ENCODE measurements at places on chromosomes 5 and 9.

DNA sequence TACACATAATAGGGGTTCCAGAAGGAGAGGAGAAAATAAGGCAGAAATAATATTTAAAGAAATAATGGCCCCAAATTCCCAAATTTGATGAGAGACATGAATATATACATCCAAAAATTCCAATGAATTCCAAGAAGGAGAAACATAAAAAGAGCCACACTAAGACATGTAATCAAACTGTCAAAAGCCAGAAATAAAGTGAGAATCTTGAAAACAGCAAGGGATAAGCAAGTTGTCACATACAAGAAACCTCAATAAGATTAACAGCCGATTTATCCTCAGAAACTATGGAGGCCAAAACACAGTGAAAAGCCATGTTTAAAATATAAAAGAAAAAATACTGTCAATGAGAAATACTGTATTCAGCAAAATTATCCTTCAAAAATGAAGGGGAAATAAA lies 14.5 kb downstream of the CATSPER3 start:
- DNase-seq: no peak

- no peak for DNase-seq
Observed at GRCh38 chr9:111943746-111944145, 47.1 kb downstream of the UGCG start.

GRCh38 chr9:89730715-89731114 lies 125.9 kb downstream of the GADD45G start:
- no peak for DNase-seq

- DNase-seq: no peak
Observed at GRCh38 chr9:95511952-95512708, 4.6 kb downstream of the PTCH1 start.

GRCh38 chr5:156913719-156914370 lies 49.2 kb downstream of the TIMD4 start:
- peak; percentile 2 for DNase-seq

GRCh38 chr5:143758015-143758414 lies 53.9 kb upstream of the HMHB1 start:
- DNase-seq: no peak

GRCh38 chr5:45081082-45081481 lies 272.3 kb downstream of the MRPS30 start:
- no peak for DNase-seq

GRCh38 chr5:62727861-62728260 lies 149.2 kb downstream of the LRRC70 start:
- no peak for DNase-seq

- no peak for DNase-seq
Observed at GRCh38 chr5:73506459-73506955, 8.3 kb downstream of the BTF3 start.

GRCh38 chr9:38208206-38208901 lies 139.3 kb upstream of the SHB start:
- no peak for DNase-seq

GRCh38 chr5:85000671-85001070 lies 616.0 kb upstream of the EDIL3 start:
- DNase-seq: no peak

DNA sequence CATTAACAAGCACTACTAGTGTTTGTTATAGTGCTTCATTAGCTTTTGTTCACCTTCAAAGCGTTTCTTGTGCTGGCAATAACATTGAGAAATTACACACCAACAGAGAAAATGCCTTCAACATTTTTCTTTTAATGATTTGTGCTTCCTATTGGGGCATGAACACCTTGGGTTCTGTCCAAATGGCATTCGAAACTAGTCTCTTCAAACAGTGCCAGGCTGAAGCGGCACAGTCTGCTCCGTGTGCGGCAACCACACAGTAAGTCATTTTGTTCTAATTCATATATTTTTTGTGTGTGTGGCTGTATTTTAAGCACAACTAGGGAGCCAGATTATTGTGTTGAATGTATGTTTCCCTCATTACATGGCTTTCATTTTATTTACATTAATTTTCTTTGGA lies 414.7 kb upstream of the SGCD start:
- no peak for DNase-seq

DNA sequence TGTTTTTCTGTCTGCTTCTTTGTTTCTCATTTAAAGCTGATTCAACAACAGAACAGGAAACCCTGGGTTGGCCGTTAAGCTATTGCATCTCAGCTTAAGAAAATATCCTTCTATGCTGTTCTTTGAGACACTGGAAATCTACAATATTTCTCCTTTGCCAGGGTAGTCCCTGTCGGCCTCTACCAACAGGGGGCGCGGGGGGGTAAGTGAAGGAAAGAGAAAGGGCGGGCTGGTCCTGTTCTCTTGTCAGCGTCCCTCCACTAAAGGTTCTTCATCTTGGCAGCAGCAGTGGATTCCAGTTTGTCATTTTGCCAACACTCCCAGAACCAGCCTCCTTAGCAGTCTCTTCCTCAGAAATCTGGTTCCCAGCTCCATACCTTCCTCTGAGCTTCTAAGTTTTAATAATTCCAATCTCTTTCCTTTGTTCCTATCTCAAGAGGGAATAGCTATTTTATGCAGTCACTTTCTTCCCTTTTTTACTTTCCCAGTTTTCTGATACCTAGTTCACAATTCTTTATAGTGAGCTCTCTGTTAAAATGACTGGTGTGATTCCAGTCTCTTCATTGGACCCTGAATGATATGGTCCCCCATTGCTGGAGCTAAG lies 222.3 kb downstream of the GLIS3 start:
- DNase-seq: peak; percentile 4

GRCh38 chr5:177454397-177455035 lies 7.9 kb downstream of the PRR7 start:
- DNase-seq: peak; percentile 90

DNA sequence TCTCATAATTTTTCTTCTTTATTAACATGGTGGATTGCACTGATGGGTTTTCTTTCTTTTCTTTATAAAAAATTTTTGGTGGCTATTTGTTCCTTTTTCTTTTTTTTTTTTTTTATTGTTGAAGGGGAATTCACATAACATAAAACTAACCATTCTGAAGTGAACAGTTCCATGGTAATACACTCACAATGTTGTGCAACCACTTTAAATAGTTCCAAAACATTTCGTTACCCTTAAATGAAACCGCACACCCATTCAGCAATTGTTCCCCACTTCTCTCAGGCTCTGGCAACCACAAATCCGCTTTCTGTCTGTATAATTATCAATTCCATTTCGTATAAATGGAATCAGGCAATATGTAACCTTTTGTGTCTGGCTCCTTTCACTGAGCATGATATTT lies 11.7 kb upstream of the SETX start:
- no peak for DNase-seq

- no peak for DNase-seq
Observed at GRCh38 chr9:97845130-97845529, 7.9 kb upstream of the FOXE1 start.

GRCh38 chr9:32866273-32866672 lies 82.9 kb downstream of the TMEM215 start:
- no peak for DNase-seq

- DNase-seq: no peak
Observed at GRCh38 chr9:106621313-106622163, 241.4 kb upstream of the ZNF462 start.

DNA sequence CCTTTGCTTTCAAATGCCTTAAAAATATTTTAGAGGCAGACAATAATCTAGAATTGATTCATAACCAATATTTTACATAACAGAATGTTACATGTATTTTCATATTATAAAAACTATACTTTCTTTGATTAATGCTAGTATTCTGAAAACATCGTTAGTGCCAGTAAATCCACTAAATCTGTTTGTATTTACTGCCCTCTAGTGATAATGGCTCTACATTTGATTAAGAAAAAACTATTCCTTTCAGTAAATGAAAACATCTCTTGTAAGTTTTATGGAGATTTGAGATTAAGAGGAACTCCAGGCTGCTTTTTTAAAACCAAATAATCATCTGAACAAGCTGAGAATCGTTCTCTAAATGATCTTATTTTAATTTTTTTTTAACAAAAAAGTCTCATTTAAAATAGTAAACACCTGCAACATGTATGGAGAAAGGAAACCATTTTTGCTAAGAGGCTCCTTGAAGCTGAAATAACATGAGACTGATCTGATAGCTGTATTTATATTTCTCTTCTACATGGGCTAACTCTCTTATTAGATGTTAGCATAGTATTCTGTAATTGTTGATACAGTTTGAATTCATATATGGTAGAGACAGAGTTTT lies 424.7 kb downstream of the RAB3C start:
- DNase-seq: no peak

DNA sequence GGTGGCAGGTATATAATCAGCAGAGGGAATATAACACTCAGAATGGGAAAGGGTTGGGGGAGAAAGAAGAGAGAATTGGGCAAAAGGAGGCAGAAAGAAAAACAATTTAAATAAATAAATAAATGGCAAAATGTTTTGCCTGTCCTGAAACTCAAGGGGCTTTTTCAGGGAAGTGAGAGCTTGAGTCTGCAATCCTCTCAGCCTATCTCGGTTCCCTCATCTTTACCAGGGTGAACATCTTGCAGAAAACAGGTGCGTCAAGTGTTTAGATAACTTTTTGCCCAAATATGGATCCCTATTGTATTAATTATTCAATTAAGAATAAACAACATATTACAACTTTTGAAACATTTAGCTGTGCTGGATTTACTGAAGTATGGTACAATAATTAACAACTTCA lies 343.0 kb upstream of the EDIL3 start:
- DNase-seq: no peak

GRCh38 chr5:56202483-56202882 lies 30.6 kb downstream of the ANKRD55 start:
- DNase-seq: no peak

DNA sequence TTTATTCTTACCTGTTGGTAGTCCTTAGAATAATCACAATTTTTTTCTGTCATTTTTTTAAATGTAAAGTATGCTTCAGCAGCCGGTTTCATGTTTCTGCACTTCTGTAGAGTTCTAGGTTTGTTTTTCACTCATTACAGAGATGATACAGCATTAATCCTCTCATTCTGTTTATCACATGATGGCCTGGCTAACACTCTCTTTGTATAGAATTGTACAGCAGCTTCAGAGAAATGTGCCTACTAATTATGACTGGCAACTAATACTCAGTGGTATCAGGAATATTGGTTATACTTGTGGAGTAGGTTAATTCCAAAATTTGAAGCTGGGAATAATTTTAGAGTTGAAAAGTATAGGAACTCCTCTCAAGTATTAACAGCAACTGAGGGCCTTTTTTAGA lies 192.9 kb upstream of the OTULINL start:
- DNase-seq: no peak

DNA sequence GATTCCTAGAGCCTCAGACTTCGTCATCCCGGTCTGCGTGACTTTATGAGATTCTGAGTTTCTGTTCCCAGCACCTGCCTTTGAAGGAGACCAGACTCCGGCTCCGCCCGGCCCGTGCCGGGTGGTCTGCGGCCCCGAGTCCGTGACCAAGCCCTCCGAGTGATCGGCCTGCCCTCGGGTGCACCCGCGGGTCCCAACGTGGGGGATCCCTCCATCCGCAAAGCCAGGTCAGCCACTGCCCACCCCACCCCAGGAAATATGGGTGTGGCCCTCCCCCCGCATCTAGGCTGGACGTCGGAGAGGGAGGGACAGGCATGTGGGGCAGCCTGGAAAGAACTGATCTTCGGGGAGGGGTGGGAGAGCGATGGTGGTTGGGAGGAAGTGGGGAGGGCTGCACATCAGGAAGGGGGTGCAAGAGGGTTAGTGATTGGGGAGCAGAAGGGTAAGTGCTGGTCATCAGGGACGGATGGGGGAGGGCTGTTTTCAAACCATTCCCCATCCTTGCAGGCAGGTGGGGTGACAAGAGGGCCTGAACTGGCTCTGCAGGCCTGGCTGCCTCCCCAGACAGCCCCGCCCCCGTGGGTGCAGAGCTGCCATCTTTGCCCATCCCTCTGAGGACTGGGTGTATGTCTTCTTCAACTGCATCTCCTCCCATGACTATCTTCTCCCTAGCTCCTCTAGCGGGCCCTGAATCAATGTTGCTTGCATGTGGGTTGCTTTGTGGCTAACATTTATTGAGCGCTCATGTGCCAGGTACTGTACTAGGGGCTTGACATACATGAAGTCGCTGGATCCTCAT lies 747 bp downstream of the LRSAM1 start:
- DNase-seq: no peak

DNA sequence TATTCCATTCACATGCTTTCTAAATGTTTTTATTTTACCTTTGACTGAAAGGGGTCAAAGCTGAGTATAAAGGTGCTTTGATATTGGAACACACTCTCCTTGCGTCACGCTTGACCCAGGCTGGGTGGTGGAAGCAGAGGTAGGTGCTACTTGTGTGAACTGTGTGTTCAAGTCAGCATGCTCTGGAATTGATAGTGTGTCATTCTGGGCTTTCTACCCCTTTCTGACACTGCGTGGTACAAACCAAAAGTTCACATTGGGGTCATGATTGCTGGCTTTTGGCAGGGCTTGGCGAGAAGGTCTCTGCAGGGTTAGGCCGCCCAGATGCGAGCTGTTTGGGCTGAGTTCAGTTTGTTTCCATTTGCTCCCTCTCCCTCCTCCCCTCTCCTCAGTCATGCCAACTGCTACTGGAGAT lies 131.8 kb downstream of the ADAMTSL1 start:
- no peak for DNase-seq

DNA sequence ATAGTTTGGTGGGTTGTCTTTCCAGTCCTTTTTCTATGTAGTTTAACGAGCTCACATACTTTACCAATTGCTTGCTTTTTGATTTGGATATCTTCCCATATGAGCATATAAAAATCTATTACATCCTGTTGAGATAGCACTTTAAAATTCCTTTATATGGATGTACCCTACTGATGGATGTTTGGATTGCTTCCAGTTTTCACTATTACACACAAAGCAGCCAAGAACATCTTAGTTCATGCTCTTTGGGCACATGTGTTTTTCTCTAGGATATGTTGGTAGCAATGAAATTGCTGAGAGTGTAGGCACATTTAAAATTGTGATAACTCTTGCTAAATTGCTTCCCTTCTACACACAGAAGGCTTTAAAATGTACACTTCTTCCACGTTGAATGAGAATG lies 56.1 kb upstream of the NTRK2 start:
- no peak for DNase-seq

DNA sequence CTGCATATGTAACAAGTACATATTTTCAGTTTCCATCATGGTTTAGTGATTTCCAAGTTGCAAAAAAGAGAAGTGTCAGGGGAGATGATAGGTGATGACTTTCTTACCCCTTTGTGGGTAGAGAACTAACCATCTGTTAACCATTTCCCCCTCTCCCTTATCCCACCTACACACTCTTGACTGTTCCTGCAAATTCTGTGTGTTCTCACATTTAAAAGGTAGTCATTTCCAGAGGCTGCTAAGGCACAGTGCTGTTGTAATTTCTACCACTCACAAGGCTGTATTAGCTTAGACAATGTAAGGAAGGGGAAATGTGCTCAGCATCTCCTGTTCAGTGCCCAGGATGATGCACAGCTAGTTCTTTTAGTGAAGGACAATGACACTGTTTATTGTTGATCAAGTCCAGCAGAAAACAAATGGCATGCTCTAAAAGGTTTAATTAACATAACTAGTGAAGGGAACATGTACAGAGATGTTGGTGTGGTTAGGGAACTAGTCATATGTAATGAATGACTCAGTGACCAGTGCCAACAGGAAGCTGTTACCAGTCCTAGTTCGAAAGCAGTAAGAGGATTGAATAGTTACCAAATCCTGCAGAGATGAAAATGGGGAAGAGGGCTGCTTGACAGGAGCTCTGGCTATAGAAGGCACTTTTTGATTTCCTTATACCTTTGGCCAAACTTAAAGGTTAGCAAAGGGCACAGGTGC lies 165.1 kb downstream of the PLK2 start:
- DNase-seq: no peak

Measured in stimulated activated CD8-positive, alpha-beta memory T cell treated with anti-CD3 and anti-CD28 coated beads, Interleukin-4, amount 100 ng/mL, for 4 hours (primary cell).